ENCODE measurements at places on chromosomes 2 and 18.

GRCh38 chr18:52339891-52340371 is at the start of gene DCC:
Gene DCC, plus strand, starts transcription at chr18:52340197. Its CDS starts 591 bp downstream, at chr18:52340788.
- peak; percentile 29 for DNase-seq

GRCh38 chr18:39480494-39481195 is 1915.0 kb upstream of the CELF4 start:
- no peak for DNase-seq

GRCh38 chr2:96693286-96694200 is 46.3 kb downstream of the LMAN2L start:
- DNase-seq: no peak

DNA sequence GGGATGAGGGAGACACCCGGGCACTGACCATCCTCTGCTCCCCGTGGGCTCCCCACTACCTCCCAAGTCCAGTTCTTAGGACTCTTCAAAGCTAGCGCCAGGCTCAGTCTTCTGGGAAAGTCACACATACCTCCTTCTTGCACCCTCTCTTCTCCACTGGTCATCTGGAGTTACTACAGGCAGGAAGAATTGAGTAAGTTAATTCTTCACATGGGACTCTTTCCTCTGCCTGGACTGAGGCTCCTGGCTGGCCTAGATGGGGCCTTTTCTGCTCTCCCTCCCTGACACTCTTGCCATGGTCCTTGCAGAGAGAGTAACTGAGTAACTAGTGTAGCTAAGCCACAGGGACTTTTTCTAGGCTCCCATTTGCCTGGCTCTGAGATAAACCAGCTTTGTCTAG is 96.5 kb upstream of the CELF4 start:
- DNase-seq: no peak

GRCh38 chr2:441258-442022 is 153.5 kb upstream of the ALKAL2 start:
- DNase-seq: no peak

GRCh38 chr2:36507408-36507812 is 90.6 kb downstream of the FEZ2 start:
- no peak for DNase-seq

DNA sequence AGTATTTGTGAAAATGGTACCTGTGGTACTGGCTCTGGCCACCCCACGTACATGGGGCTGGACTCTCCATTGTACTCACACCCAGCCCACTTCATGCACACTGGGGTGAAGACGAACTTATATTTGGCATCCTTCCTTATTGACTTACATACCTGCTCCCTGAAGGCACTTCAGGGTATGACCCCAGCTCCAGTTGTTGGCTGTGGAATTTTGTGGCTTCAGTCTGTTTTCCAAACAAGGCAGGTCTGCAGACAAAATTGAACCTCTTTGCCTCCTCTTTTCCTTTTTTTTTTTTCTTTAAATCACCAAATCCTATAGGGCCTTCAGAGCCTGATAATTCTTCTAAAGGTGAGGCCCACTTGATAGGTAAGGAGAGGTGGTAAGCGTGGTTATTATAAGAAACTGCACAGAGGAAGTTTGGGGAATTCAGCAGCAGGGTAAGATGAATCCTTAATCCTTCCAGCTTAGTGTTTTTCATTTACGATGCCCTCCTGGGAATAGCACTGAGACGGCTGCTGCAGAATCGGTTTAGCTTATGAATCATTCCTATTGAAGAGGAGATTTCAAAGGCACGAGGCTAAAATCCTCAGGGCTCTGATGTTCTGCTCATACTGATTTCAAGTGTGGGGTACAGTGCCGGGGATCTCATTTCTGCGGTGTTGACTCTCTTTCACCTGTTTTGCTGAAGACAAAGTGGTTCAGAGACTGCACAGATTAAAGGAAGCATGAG is 55.2 kb downstream of the KIF5C start:
- no peak for DNase-seq

- DNase-seq: no peak
Measured at GRCh38 chr2:107747964-107748583, 78.6 kb upstream of the RGPD4 start.

- DNase-seq: no peak
Measured at GRCh38 chr2:19360966-19361321, 2.5 kb upstream of the OSR1 start.
